GM23248 (cell line): ENCODE measurements at places on chromosomes 3 and 15. TPM values are rescaled to one million over a fixed set of nuclear protein-coding genes. Genes with fewer than 3 reads are reported as not detected.

DNA sequence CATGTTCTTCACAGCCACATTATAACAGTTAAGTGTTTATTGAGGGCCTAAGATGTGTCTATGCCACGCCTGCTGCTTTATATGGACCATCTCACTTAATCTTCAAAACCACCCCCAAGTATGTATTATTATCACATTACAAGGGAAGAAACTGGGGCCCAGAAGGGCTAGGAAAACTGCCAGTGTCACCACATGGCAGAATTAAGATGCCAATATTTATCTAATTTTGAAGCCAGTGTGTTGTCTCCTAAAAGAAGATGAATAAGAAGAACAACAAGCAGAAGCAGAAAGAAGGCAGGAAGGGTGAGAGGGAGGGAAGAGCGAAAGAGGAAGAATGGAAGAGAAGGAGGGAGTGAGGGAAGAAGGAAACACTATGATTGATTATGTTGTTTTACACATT lies 491.3 kb upstream of the IL12A start:
- DNase-seq, result no peak

DNA sequence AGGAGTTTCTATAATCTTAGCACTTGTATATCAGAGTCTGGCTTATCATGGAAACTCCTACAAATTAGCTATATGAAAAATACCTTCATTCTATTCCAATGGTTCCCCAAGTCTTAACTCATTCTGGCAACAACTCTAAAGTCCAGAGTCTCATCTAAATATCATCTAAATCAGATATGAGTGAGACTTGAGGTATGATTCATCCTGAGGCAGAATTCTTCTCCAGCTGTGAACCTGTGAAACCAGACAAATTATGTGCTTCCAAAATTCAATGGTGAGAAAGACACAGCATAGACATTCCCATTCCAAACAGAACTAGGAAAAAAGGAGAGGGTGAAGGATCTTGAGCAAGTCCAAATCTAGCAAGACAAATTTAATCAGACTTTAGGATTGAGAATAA lies 138.8 kb downstream of the THRB start:
- DNase-seq, result peak; percentile 35

The CKMT1A gene
- total RNA-seq, result not detected in 2 replicates

The CPB1 gene
- total RNA-seq, result not detected in 2 replicates

GRCh38 chr3:11757929-11758328 lies 88.8 kb downstream of the TAMM41 start:
- no peak for DNase-seq

The PROS1 gene
- total RNA-seq, result 25.6 and 26.4 TPM in 2 replicates
